ENCODE measurements at places on chromosomes 3 and 15. TPM values are rescaled to one million over a fixed set of nuclear protein-coding genes. Genes with fewer than 3 reads are reported as not detected.

HRG gene
- polyA plus RNA-seq, result not detected

CPA3 gene
- not detected for polyA plus RNA-seq

ZNF80 gene
- polyA plus RNA-seq, result not detected

ACTC1 gene
- not detected for polyA plus RNA-seq

COL6A6 gene
- not detected for polyA plus RNA-seq

CDHR4 gene
- not detected for polyA plus RNA-seq

SLC25A38 gene
- polyA plus RNA-seq, result 50.7 TPM

CD96 gene
- polyA plus RNA-seq, result 84.7 TPM

GPR171 gene
- polyA plus RNA-seq, result 1.1 TPM

Measured in IgD-negative memory B cell (primary cell).